ENCODE measurements at places on chromosomes 7 and 10. TPM values are rescaled to one million over a fixed set of nuclear protein-coding genes. Genes with fewer than 3 reads are reported as not detected.
A peak's percentile ranks its signal among the peaks of the same experiment; 100 is the strongest.

DNA sequence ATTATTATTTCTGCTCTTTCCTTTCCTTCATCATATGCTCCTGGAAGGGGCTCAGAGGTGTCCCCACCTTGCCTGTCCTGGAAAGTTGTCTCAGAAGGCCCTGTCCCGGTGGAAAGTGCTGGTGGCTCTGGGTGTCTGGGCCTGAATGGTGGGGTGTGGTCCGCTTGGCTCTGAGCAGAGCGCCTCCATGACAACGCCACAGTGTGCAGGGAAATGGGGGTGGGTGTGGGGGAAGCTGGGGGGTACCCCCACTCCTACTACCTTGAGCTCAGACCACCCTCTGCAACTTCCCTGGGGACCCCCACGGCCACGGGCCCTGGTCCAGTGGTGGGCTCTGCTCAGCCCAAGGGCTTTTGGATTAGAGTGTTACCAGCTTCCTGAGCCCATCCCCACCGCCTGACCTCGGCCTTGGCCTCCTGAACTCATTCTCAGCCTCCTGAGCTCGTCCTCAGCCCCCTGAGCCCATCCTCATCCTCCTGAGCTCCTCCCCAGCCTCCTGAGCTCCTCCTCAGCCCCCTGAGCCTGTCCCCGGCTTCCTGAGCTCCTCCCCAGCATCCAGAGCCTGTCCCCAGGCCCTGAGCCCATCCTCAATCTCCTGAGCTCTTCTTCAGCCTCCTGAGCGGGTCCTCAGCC is 106.4 kb upstream of the FAM20C start:
- DNase-seq: no peak

DNA sequence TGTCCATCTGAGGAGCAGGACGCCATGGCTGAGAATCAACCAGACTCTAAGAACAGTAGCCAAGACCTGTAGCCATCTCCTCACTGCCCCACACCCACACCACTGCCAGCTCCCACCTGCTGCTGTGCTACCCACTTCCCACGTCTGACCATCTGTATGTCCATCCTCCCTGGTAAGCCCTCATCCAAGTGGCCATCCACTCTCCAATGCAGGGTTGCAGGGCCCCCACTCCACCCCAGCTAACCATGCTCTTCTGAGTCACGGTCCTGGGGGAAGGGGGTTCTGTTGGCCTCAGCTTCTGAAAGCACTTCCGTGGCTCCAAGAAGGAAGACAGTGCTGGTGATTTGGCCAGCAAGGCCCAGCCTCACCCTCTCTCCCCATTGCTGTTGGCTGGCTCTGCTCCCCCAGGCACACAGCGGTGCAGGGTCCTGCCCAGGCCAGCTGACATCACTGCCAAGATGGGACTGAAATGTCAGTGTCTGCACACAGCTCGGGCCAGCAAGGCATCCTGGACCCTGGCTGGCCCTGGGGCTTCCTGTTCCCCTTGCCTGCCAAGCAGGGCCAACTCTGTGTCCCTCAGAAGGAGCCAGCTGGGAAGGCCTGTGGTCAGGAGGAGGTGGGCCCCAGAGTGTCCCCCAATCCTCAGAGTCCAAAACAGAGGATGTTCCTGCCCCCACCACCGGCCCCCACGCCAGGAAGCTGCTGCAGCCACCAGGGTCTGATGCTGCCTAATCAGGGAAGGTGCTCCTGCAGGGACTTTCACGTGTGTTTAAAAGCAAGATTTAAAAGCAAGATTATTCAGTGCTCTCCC is 17.5 kb downstream of the RASGEF1A start:
- no peak for DNase-seq

SH2D4B gene
- not detected for total RNA-seq

DNA sequence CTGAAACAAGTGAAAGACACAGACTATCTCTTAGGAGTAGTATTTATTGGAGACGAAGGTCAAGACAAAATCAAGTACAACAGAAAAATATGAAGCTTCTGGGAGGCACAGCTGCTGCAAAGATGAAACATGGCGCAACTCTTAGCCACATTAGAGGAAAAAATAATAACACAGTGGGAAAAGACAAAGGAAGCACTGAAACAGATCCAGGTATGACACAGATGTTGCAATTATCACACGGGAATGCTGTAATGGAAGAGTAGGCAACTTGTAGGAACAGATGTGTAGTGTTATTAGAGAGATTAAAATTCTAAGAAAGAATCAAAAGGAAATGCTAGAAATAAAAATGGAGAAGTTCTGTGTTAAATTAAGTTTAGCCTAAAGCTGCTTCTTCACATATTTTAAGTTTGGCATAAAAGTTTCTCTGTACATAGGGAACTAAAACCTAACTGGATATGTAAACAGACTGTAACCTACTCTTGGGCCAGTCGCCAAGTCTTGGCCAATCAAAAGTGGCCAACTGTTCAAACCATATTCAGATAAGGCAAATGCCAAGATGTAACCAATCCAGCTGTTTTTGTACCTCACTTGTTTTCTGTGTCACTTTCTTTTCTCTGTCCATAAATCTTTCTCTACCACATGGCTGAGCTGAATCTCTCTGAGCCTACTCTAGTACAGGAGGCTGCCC is 1132.0 kb upstream of the LRRTM3 start:
- DNase-seq: no peak

PDK4 gene
- not detected for total RNA-seq

- no peak for DNase-seq
These were observed 13.4 kb upstream of the PRF1 start for GRCh38 chr10:70615784-70616522.

- peak; percentile 79 for DNase-seq
These were observed 168.0 kb upstream of the AHR start for GRCh38 chr7:17130281-17131059.

DNA sequence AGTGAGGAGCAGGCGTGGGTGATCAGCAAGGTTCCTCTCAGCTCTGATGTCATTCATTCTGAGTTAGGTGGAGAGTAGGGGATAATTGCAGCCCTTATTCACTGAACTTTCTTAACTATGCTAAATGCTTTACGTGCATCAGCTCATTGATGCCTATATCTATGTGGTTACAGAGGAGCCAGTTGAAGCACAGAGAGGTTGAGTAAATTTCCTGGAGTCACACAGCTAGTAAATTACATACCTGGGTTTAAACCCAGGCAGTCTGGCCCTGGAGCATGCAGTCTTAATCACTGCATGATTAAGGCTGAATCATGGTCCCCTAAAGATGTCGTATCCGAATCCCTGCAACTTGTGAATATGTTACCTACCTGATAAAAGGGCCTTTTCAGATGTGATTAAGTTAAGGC is 99.6 kb downstream of the GRK5 start:
- DNase-seq: peak; percentile 30

DNA sequence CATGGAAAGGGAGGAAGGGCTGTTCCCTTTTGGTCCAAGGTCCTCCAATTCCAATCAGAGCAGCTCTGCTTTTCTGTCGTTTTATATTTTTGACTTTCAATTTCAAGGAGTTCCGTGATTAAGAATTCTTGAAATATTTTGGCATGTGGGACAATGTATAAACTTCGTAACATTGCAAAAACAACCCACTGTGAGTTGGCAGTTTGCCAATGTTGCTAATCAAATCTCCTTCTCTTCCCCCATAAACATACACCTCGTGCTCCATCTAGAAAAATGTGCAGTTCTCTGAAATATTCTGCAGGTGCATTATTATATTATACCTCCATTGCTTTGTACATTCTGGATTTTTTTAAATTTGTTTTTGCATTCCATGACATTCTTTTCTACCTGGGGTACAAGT is 49.8 kb downstream of the POU6F2 start:
- DNase-seq: no peak

DNA sequence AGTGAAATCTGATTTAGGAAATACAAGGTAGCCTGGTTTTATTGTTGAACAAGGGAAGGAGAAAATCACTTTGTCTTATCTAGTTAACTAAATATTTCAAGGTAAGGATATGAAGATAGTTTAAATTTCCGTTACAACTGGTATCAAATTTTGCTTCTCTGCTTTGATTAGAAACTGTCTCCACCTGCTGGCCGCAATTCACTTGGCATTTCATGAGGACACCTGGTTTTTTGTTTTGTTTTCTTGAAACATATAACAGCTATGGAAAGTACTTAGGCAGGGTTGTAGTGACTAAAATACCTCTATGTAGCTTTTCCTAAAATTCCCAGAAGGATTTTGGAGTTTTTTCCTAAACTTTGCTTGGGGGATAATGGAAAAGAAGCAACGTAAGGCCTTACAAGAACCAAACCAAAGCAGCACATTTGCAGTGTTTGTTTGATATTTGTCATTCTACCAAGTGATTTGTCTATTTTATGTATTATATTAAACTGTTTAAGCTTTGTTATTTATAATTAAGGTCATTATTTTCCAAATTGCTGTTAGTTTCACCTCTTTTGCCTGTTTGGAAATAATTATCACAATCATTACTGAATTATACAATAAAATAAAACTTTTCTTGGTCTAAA is 73.6 kb downstream of the AHCYL2 start:
- peak; percentile 12 for DNase-seq

- DNase-seq: no peak
These were observed 274.0 kb downstream of the CSTF2T start for GRCh38 chr10:51425431-51425830.

DNA sequence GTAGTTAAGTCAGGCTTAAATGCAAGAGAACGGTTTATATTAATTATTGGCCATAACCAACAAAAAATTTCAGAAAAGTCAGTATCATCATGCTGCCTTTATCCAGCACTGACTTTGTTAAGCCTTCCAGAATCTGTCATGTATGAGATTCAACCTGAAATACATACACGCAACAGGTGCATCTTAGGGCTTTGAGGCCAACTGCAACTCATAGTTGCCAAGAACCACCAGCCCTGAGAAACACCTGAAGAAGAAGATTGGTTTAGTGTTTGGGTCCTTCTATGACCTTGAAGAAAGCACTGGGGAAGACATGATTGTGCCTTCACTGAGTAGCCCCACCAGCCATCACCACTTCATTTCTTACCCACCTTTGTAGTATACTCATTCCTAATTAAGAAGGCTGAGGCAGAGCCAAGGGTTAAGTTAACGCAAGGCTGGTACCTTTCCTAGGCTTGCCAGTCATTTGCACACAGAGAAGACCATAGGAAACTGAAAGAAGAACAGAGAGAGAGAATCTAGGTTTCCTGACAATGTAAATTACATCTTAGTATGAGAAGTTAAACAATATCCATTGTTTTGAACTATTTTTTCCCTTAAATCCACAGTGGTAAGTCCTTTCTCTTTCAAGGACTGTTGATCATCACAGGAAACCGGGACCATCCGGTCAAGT is 200.1 kb upstream of the PRKCQ start:
- DNase-seq: no peak

DNA sequence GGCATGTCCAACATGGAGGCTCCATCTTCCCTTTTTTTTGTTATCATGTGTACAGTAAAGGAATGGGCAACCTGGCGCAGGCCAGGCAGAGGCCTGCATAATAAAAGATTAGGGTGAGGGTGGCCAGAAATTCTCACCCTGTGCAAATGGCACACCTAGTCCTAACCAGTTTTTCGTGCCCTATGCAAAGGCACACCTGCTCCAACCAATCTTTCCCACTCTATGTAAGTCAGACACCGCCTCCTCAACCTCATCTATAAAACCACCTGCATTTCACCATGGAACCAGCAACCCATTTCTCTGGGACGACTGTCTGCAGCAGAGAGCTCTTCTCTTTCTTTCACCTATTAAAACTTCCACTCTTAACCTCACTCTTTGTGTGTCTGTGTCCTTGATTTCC is 16.1 kb downstream of the TBATA start:
- DNase-seq: no peak

DNA sequence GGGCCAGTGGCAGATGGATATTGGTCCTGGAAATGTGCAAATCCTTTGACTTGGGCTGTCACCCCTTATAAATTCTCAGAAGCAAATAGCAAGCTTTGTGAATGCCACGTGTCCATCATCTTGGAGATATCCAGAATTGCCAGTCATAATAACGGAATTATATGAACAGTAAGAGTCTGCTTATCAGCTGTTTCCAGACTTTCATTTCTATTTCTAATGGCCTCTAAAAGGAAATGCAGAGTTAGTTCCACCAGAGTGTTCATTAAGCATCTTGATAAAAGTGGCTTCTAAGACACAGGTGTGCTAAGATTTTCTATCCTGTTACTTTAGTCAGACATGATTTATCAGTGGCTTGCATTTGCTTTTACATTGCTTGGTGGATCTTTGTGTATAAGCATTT is 87.4 kb downstream of the RAMP3 start:
- no peak for DNase-seq

GRCh38 chr7:149877890-149878522 is 4.2 kb downstream of the ATP6V0E2 start:
- DNase-seq: no peak

TDRD1 gene
- total RNA-seq: not detected

FAM25G gene
- not detected for total RNA-seq

- DNase-seq: no peak
These were observed 207.0 kb downstream of the MLLT10 start for GRCh38 chr10:21740989-21741388.

- no peak for DNase-seq
These were observed 20.2 kb downstream of the TAS2R16 start for GRCh38 chr7:122975341-122975740.

ARHGEF5 gene
- not detected for total RNA-seq

CRTAC1 gene
- total RNA-seq: not detected

DNA sequence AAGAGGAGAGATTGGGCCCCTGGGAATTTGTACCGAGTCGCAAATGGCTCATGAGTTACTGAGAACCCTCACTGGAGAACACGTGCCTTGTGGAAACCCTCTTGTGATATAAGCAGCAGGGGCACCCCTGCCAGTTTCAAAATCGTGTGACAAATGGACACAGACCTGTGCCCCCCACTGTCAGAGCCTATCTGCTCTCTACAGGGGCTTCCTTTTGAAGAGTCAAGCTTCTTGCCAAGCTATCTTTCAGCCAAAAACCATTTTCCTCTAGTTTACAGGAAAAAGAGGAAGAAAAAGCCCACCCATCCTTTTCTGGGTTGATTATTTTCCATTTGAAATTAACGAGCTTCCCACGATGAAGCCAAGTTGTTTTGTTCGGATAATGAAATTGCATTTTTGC is 64.1 kb upstream of the MPP7 start:
- DNase-seq: no peak

PNLIPRP1 gene
- total RNA-seq: not detected

DNA sequence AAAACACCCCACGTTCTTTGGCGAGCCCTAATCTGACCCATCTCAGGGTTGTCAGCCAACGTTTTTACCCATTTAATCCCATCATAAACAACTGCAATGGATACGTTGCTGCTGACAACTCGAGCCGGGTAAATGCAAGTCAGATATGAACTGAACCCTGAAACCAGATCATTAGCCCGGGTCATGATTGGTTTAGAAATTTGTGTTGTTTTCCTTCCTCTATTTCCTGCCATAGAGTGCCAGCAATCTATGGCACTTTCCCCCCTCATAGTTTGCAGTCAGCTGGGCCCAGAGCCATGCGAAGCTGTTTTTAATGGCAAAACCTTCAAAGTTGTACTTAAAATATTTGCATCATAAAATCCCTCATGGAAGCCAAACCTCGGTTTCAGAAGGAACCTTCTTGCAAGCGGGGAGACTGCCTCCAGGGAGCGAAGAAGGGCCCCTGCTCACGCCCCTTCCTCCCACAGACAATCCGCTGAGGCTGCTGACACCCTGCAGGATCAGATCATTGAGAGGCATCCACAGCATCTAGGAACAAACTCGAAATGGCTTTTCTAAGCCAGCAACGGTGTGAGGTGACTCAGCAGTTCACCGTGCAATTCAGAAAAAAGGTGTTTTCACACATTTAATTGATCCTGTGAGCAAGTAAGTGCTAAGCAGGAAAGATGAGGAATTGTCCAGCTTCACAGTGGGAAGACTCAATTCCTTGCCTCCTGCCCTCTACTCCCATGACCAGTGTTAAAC is 710.1 kb downstream of the PARD3 start:
- no peak for DNase-seq

EBF3 gene
- 0.09 TPM for total RNA-seq

SRRM3 gene
- 0.12 TPM for total RNA-seq

SKIDA1 gene
- total RNA-seq: 0.71 TPM

- DNase-seq: no peak
These were observed 95.2 kb downstream of the PRTFDC1 start for GRCh38 chr10:24857031-24857725.

ETV1 gene
- total RNA-seq: 22.6 TPM

CALML5 gene
- total RNA-seq: not detected
